CD4-positive, alpha-beta T cell (primary cell): ENCODE measurements at places on chromosomes 4 and X.

GRCh38 chr4:159447296-159447695, 344.4 kb downstream of the RAPGEF2 start:
- DNase-seq: no peak

- no peak for DNase-seq
Measured at GRCh38 chr4:113971706-113972360, 7.6 kb downstream of the ARSJ start.

GRCh38 chrX:97215186-97215585, 331.5 kb downstream of the RPA4 start:
- no peak for DNase-seq

- DNase-seq: no peak
Measured at GRCh38 chr4:169741569-169741968, 16.2 kb downstream of the HPF1 start.

DNA sequence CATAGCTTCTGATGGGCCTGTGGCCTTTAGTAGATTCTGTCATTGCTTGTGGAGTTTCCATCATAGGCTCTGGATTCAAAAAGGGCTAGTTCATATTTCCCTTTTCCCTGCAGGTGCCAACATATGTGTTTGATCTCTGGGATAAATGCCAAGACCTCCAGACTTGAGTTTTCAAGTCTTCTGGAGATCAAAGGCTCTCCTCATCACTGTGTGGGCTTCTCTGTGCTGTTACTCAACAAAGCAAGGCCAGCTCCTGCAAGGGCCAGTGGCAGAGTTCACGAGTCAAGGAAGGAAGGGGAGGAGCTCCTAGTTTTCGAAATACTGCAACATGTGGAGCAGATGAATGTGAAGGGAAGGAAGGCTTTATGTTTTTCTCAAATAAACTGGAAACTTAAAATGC, 62.7 kb upstream of the SCML1 start:
- DNase-seq: no peak

- no peak for DNase-seq
Measured at GRCh38 chr4:121701263-121701662, 4.5 kb upstream of the ANXA5 start.

DNA sequence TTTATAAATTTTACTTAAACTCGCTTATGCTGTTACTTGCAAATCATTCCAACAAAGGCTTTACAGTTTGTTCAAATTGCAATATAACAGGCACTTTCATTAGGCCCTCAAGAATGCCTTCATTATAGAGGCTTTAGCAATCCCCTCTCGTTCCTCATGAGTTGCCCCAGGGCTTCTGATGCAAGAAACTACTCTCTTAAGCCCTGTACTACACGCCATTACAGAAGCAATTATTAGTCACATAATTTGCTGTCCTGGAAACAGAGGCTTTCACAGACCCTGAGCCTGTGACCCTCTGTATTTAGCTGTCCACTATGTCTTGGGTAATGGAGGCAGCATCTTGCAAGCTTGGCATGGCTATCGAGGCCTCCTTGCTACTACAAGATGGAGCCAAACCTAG, 965.9 kb upstream of the DIAPH2 start:
- DNase-seq: no peak

DNA sequence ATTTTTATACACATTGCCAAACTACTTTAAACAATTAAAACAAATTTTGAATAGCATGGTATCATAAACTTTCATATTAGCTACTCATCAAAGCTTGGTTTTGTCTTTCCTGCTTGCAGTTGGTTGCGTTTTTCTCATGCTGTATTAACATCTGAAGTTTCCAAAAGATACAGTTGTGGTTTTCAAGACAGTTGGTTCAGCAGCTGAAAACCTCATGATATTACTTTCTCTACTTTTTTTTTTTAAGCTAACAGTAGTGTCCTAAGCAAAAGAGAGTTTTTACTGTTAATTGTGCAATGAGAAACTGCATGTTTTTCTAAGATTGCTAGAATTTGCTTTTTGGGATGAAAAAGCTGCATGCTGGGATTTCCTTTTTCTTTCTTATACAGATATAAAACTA, 15.2 kb downstream of the RUFY3 start:
- DNase-seq: no peak

- DNase-seq: no peak
Measured at GRCh38 chr4:7638984-7639789, 204.5 kb upstream of the PSAPL1 start.
